Stimulated activated CD4-positive, alpha-beta T cell treated with anti-CD3 and anti-CD28 coated beads, Interleukin-4, amount 100 ng/mL, for 24 hours (primary cell): ENCODE measurements at places on chromosomes 16 and 17.

GRCh38 chr17:74514632-74515334, 16.5 kb downstream of the CD300LB start:
- no peak for DNase-seq

- DNase-seq, result no peak
Observed at GRCh38 chr17:2266865-2267228, 36.7 kb downstream of the SMG6 start.

- DNase-seq, result no peak
Observed at GRCh38 chr16:65698791-65699321, 577.0 kb upstream of the CDH11 start.

GRCh38 chr17:58753026-58753425, 2.6 kb upstream of the PPM1E start:
- no peak for DNase-seq

DNA sequence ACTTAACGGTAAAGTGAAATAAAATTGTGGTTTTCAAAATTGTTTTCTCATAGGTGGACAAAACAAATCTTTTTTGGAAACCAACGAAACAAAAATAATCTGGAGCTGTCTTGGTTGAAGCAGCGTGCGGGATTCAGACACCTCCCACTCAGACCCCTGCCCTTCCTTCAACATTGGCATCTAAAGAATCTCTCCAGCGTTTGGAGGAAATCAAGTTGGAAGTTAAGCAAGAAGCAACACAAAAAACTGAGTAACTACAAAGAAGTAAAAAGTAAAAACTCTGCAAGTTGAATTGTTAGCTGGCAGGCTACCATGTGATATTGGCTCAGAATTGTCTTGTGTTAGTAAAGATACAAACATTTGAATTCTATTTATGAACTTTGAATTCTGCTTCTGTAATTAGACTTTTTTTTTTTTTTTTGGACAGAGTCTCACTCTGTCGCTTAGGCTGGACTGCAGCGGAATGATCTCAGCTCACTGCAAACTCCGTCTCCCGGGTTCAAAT, 361.0 kb upstream of the PMFBP1 start:
- no peak for DNase-seq

DNA sequence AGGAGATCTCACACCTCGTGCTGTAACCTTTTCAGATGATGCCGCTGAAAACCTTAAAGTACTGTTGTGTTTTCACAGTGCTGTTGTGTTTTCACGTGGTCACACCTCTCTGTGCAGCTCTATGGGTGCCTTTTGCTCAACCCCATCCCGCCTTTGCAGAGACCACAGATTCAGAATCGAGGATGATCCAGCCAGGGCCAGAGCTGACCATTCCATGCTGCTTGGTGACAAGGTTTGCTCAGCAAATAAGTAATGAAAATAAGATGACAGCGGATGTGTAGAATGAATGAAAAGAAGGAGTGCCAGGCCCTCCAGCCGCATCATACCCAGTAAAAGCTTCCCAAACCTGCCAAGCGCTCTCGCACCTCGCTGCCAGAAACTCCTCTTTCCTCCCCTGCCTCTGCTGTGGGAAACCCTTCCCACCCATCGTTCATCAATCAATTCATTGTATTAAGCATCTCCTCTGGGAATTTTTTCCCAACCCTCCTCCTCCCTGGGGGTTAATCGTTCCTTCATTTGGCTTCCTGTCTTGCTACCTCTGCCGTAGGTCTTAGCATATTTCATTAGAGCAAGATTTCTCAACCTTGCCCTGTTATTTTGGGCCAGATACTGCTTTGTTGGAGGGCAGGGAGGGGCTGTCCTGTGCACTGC, 93.4 kb upstream of the CRHR1 start:
- DNase-seq, result no peak

- no peak for DNase-seq
Observed at GRCh38 chr17:12007466-12007865, 10.2 kb upstream of the ZNF18 start.

DNA sequence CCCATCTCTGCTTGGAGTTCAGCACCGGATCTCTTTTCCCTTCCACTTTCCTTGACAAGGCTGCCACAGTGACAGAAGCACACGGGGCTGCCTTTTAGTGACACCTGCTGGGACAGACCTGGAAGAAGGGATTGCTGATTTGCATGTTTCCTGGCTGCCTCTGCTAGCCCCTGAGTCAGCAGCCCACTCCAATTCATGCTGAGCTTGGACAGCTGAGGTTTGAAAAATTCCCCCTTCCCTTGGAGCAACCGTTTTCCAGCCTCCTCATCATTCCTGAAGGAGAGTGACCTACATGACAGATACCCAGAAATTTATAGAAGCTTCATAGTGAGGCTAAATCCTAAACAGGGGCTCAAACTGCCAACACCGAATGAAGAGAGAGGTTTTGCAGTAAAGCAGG, 18.8 kb upstream of the RBL2 start:
- DNase-seq, result no peak

GRCh38 chr17:39979016-39979670, 1.5 kb upstream of the PSMD3 start:
- no peak for DNase-seq

GRCh38 chr17:40348562-40349476, 15.7 kb downstream of the GJD3 start:
- DNase-seq, result no peak

- no peak for DNase-seq
Observed at GRCh38 chr17:75009139-75009724, 3.2 kb upstream of the MRPL58 start.

GRCh38 chr17:44607836-44608690, 48.2 kb upstream of the MEIOC start:
- DNase-seq, result no peak

DNA sequence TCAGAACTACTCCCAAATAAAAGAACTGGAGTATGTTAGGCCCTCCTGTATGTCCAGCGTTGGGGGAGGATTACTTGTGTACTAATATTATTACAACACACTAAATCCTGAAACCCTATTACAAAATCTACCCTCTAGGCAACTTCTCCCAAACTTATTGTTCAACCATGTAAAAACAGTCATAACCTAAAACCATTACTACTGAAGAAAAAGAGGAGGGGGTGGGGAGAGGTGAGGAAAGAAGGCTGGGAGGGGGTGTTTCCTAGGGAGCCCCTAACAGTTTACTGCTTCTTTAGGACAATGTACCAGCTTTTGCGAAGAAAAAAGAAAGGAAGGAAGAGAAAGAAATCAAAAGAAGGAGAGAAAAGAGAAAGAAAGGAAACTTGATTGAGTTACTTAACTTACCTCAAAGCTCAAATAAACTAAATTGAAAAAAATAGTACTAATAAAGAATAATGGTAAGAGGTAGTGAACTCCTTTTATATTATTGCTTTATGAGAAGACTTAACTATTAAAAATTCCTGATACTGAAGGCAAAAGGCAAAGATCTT, 2.3 kb downstream of the SALL1 start:
- DNase-seq, result no peak

- DNase-seq, result no peak
Observed at GRCh38 chr16:81787659-81788058, 8.6 kb downstream of the PLCG2 start.

DNA sequence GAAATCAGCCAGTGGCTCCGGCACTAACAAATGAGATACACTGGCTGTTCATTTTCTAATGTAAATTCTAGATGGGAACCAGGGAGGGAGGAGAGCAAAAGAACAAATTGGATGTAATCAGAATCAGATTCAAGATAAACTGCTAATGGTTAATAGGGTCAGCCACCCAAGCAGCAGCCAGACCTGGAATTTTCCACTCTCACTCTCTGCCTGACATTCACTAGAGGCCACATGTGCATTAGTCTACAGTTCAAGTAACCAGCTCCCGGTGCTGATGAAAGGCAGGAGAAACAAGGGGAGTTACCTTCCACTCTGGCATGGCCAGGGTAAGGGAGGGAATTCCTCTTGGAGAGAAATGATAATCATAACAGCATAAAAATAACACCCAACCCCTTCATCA, 597.7 kb downstream of the TOX3 start:
- no peak for DNase-seq

- no peak for DNase-seq
Observed at GRCh38 chr16:50072730-50073129, 7.0 kb downstream of the HEATR3 start.

DNA sequence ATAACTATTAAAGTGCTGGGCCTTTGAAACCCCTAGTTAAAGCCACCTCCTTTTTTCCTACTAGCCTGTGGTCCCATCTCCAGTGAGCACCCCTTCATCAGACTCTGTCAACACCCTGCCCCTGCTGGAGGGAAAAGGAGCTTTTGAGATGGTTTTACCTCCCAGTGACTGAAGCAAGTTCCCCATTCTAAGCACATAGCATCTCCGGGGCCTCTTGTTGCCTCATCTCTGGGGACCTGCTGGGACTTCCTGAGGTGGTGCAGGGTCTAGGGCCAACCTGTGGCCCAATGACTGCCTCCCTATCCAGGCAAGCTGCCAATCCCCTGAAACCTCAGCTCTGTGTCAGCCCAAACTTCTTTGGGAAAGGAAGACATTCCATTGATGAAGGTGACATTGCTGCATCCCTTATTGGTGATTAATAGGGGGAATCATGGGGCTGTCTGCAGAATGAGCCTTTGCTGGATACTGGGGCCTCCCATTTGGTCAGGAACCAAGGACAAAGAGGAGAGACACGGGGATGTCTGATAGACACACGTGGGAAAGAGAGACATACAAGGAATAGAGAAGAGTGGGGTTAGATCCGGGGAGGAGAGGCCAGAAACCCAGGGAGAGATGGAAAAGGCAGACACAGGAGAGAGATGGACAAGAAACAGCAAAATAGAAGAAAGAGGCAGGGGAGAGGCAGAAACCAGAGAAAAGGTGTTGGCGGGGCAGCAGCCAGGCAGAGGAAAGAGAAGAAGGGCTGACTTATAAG, 2.4 kb downstream of the C1QL1 start:
- no peak for DNase-seq

DNA sequence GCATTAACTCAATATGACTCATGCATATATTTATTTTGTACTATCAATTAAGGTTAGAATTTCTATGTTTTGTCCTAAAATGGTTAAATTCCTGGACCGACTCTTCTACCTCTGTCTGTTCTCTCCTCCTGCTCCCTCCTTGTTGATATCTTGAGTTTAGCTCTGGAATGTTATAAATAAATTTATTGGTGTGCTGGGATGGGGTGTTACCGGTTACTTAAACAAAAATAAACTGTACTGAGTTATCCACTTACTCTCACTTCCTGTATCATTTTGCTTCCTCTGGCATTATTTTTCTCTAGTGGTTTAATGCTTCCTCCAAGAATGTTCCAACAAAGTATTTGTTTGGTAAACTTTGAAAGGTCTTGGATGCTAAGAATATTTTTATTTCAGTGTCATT, 120.1 kb downstream of the ABCA8 start:
- DNase-seq, result no peak

GRCh38 chr17:79799174-79799537, 2.3 kb upstream of the CBX8 start:
- DNase-seq, result no peak

DNA sequence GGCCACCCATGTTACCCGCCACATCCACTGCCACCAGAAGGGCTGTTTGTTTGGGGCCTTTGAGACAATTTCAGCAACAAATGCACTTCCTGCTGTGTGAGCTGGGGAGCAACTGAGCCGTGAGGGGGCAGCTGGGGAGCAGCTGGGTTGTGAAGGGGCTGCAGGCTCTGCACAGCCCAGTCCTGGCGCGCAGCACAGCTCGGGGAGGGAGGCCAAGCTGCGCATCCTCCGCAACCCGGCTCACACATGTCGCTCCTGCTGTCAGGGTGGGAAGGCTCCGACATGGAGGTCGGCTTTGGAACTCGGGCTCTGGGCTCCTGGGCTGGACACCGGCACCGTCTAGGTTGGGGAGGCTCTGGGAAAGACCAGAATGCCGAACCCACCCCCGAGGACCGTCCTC, 53.6 kb downstream of the CBFA2T3 start:
- DNase-seq, result no peak

DNA sequence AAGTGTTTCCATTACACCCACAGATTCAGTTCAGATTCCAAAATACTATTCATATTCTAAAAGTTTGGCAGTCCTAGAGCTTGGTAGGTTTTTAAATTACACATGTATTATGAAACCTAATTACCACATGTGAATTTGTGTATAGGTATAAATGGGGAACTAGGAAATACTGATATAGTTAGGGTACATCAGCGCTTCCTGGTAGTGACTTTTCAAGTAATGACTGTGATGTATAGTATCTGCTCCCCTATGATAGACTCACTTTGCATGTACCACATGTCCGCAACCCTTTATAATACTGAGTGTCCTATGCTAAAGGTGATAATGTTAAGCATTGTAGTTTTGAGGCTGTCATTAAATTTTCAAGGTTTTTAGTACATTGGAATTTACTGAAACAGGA, 22.9 kb downstream of the CDK12 start:
- DNase-seq, result no peak

DNA sequence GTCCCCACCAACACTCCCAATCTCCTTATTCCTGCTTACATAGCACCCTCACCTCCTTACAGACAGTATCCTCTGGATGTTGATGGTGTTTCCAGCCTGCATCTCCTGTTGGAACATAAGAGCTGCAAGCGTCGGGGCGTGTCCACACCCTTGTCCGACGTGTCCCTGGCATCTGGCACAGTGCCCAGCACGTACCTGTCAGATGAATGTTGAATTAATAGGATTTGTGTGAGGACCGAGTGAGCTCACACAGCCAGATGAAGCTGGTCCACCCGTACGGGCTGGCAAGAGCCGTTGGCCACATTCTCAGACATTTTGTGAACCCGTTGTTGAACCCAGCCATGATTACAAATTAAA, 12.2 kb upstream of the CBX4 start:
- no peak for DNase-seq

- peak; percentile 7 for DNase-seq
Observed at GRCh38 chr16:10668322-10669045, 26.2 kb downstream of the TEKT5 start.

DNA sequence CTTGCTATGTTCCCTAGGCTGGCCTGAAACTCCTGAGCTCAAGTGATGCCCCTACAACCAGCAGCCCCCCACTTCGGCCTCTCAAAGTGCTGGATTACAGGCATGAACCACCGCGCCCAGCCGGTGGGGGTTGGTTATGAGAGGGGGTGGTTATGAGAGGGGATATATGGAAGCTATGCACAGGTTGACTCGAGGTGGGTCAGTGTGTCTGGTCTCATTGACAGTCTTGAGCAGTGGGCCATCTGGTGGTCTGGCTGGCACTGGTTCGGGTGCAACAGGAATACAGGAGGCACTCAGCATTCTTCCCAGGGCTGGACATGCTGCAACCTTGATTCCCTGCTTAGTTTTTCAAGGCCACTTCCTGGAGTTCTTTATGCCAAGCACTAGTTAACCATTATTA, 5.6 kb upstream of the STX1B start:
- DNase-seq, result no peak

GRCh38 chr16:83510906-83511305, 296.9 kb upstream of the HSBP1 start:
- no peak for DNase-seq

DNA sequence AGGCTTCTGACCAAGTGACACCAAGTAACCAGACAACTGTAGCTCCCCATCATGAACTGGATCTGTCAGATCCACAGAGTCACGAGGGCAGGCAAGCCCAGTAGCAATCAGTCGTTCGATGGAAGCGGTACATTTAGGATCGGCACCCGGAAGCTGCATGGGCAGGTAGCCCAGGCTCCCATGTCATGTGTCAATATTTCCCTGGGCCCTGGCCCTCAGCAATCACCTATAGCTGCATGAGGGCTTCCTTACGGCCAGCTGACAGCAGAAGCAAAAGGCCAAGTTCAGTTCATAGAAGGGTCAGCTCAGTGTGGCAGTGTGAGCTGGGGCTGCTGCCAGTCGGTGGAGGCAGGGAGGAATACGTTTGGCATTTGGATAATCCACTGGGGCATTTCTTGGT, 31.8 kb downstream of the MRPS23 start:
- no peak for DNase-seq

- DNase-seq, result peak; percentile 69
Observed at GRCh38 chr16:50326835-50327465, 41.8 kb downstream of the BRD7 start.
